ENCODE measurements at places on chromosomes 2 and 18.

DNA sequence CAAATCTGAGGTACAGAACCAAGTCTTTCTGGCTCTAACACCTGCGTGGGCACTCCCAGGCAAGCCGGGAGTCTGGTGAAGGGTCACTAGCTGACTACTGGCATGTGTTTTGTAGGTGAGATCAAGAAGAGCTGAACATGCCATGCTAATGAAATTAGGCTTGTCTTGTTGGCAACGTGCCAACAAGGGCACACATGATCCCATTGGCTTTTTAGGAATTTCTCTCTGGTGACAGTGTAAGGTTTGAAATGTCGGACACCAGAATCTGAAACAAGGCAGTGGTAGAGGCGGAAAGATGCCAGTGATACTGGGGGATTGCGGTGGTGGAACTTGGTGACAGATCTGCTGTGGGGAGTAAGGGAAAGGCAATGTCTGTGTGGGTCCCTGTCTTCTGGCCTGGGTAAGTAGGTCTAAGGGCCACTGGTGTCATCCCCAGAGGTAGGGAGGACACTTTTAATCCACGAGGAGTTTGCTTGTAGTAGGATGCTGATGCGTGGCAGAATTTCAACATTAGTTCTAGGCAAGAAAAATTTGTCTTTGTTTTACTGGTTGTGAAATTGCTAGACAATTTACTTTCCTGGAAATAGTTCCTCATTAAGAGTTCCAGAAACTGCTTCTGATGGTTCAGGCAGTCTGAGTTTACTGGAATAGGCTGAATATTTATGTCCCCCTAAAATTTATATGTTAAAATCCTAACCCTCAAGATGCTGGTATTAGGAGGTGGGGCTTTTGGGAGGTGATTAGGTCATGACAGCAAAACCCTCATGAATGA is 52.6 kb upstream of the ACMSD start:
- no peak for DNase-seq

GRCh38 chr2:178473373-178473772 is 5.0 kb downstream of the FKBP7 start:
- DNase-seq, result no peak

GRCh38 chr2:109446278-109447131 is 167.3 kb downstream of the SEPTIN10 start:
- DNase-seq, result no peak

DNA sequence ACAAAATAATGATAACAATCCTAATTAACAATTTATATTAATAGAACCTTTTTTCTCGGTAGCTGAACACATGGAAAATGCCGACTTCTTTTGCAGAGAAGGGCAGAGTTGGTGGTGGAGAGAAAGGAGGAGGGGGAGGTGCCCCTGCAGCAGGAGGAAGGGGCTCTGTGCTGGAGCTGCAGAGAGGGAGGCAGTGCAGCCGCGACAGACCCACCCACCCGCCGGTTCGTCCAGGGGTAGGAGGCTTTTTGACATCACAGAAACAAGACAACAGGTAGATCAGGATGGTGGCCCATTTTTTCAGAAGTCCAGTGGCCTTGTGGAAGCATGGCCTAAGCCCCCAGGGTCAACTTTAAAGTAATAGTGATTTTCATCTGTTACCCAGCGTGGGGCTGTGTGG is 321.1 kb upstream of the SALL3 start:
- DNase-seq, result no peak

- DNase-seq, result no peak
These were observed 134.8 kb downstream of the PRKCE start for GRCh38 chr2:45786030-45786835.

- DNase-seq, result no peak
These were observed 603.0 kb downstream of the FBXO15 start for GRCh38 chr18:73544617-73545016.

DNA sequence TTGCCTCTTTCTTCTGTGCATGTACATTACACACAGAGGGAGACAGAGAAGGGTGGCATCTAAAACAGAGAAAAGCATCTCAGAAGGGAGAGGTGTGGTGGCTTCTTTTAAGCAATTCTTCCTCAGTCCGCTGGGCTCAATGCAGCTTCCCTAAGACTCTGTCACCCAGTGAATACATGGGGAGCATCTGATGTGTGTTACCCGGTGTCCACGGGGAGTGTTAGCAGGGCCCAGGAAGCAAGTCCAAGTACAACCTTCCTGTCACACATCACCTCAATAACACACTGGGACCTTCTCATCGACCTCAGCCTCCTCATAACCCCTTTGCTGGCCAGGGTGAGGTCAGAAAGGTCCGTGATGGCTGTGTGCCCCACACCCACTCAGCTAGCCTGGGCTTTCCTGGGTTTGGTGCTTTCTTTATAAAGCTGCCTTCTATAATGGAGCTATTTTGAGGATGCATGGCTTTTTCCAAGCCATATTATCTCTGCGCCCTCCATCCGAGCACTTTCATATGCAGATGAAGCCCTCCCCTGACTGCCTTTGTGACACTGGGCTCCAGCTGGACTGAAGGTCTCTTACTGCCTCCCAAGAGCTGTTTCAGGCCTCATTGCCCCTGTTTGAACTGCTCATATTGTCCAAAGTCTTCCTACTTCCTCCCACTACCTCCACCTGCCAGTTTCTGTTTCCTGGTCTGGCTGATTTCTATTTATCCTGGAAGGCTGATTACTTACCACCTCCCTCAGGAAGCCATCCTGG is 21.4 kb downstream of the TNFRSF11A start:
- no peak for DNase-seq

GRCh38 chr2:122205641-122206040 is 450.2 kb downstream of the TSN start:
- no peak for DNase-seq

GRCh38 chr2:237737196-237737865 is 61.2 kb upstream of the RBM44 start:
- DNase-seq, result no peak

DNA sequence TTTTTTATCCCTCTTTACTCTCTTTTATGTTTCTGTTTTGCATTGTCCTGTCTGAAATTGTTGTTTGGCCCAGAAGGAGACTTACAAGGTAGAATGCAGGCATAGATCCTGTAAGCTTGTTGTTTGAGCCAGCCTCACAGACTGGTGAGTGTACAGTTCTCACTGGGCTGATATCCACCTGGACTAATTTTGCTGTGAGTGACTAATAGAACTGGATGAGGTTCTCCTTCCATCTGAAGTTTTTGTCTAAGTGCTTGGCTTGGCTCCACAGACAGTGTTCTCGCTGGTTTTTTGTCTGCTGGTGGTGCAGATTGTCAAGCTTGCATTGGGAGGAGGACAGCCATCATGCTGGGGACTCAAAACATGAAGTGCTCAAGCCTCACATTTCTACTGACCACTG is 495.7 kb downstream of the TSN start:
- DNase-seq, result no peak
